ENCODE measurements at places on chromosomes 16 and 17.
A peak's percentile ranks its signal among the peaks of the same experiment; 100 is the strongest.

DNA sequence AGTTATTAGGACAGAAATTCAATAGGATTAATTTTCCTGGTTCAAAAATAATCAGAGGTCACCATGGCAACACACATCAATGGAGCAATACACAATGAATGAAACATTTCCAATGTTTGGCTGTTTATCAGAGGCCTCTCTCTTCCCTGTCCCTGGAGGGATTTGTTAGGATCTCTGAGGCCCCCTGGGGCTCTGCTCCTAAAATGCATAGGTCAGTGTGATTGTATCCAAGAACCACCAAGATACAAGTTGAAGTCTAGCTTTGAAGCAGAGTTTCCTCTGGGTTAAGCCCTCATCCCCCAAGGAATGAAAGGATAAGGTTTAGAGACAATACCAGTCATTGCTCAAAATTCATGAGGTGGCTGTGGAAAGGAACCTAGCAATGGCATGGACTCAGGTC lies 561.2 kb upstream of the C16orf82 start:
- no peak for DNase-seq

- DNase-seq: no peak
These were observed 6.4 kb downstream of the DPEP1 start for GRCh38 chr16:89619840-89620239.

- no peak for DNase-seq
These were observed 526 bp downstream of the TSNAXIP1 start for GRCh38 chr16:67807148-67807682.

DNA sequence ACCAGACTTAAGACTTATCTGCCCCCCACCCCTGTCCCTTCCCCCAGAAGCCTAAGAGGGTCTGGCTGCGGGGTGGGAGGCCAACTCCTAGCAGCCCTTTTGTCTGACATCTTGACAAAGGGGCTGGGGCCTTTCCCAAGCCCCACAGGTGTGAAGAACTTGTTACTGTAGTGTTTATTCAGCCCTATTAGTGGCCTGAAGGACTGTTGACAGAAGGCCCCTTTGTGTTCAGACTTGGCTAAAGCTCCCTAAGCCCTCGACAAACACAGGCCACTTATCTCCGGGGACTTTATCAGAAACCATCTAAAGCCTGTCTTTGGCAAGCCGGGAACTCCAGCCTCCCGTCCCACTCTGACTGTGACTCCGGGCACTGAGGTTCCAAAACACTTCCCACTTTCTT lies 129.8 kb downstream of the NTN1 start:
- DNase-seq: no peak

- DNase-seq: no peak
These were observed 18.8 kb downstream of the ZNF652 start for GRCh38 chr17:49343273-49343672.

DNA sequence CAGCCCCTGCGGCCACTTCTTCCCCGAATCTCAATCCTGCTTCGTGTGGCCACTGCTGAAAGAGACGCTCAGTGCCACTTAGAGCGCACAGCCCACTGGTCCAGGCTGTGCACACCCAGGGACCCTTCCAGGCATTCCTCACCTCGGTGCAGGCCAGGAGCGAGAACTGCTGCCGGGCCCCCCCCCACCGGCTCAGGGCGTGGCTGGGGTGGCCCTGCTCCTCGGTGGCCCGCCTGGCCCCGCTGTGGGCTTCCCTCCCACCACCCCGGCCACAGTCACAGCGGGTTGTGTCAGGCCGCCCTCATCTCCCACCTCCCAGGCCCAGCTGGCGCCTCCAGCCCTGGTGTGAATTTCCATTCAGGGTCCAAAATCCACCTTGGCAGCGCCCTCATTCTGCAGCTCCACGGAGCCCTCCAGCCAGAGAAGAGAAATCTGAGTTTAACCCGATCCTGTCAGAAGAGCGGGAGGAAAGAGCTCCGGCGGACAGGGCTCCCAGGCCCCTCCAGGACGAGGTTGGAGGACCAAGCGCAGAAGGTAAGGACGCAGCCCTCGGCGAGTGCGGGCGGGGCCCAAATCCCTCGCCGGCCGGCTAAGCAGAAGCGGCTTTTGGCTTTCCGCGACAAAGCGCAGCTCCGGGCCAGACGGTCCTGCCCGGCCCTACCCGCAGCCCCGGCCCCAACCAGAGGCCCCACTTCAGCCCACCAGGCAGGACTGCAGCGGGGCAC lies 12.0 kb downstream of the TBC1D16 start:
- no peak for DNase-seq

- DNase-seq: no peak
These were observed 118.3 kb downstream of the CMIP start for GRCh38 chr16:81562926-81563325.

DNA sequence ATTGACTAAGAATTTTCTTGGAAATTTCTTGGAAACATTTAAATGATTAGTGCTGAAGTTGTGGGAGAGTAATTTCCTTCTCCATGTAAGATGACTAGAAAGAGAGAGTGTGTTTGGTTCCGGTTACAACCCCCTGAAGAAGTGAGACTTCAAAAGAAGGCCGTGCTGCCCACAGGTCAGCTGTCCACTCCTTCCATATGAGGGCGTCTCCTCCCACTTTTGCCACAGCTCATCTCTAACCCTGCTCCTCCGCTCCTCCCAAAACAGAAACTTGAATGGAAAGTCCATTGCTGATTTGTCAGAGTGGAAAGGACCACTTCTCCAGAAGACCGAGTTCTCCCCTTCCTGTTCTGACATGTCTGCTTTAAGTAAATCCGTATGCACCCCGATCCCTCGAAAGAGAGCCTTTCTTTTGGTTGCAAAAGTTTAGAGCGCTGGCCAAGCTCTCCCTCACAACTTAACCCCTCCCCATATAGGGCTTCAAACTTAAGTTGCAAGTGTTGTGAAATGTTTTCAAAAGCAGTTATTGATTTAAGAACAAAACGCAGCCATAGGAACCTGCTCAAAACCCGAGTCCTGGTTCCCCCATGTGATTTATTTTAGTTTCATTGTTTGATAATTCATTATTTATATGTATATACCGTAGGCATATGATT lies 129.5 kb downstream of the SOCS1 start:
- DNase-seq: no peak

- no peak for DNase-seq
These were observed 7.6 kb downstream of the RHBDF2 start for GRCh38 chr17:76493505-76494167.

DNA sequence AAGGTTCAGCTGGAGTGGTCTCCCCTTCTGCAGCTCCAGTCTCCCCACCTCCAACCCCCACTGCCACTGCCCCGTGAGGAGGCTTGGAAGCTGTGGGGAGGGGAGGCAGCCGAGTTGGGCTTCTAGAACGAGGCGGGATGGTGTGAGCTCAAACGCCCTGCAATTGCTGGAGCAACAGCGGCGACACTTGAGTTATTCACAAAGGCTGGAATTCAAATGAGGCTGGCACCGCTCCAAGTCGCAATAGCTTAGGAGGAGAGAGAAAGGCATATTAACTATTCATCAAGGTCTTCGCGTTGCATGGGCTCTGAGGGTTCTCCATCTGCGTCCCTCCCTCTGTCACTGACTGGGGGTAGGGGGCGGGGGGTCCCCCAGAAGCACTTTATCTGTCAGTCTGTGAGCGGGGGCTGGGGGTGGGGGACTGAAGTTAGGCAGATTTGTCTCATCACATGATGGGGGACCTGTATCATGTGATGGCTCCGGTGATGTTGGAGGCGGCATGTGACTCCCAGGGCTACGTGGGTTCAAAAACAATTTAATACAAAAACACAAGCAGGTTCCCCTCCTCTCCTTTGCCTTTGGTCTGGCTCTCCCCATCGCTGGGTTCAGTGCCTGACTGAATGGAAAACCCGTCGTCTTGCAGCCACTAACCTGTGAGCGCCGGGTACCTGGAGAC lies 70.5 kb downstream of the RBBP6 start:
- peak; percentile 80 for DNase-seq

GRCh38 chr17:44556166-44556831 lies 985 bp upstream of the FZD2 start:
- DNase-seq: no peak

- DNase-seq: no peak
These were observed 225.0 kb downstream of the XYLT1 start for GRCh38 chr16:17245776-17246175.

DNA sequence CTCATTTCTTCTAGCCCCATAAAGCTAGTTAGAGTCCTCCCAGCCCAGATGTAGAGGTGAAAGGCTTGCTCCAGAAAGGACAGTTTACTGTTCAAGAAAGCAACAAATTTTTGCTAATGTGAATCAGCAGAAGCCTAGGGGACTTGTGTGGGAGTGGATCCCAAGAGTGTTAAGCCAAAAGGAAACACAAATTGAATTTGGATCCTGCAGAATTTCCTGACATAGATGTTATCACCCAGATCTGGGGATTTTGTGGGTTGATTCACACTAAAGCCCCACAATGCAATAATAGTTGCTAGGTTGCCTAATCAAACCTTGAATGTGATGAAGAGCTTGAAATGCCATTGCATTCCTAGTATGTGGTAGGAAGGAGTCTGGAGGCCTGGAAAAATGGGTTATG lies 135.2 kb upstream of the HS3ST3A1 start:
- no peak for DNase-seq
